ENCODE measurements at places on chromosomes 13 and 19.

GRCh38 chr13:99636306-99636705 is 135.0 kb downstream of the TM9SF2 start:
- no peak for DNase-seq

GRCh38 chr19:31938675-31939074 is 406.7 kb upstream of the ZNF507 start:
- DNase-seq, result no peak

DNA sequence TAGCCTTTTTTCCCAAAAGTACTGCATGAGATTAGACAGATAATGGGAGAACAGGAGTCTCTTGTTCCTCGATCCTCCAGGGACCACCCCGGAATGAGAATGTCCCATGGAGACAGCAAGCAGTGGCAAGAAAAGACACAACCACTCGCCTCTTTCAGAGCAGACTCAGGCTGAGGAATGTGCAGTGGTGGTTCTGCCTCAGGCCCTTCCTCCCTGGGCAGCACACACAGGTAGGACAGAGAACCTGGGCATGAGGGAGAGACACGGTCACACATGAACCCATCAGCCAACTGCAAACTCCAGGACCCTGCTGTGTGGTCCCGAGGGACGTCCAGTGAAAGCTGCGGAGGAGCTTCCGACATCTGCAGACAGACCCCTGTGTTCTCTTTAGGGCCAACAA is 31.0 kb downstream of the CRYL1 start:
- no peak for DNase-seq

GRCh38 chr13:45799451-45799850 is 52.1 kb downstream of the SIAH3 start:
- DNase-seq, result no peak

- DNase-seq, result peak; percentile 20
These were observed 192.6 kb downstream of the DLEU7 start for GRCh38 chr13:50650592-50651504.

DNA sequence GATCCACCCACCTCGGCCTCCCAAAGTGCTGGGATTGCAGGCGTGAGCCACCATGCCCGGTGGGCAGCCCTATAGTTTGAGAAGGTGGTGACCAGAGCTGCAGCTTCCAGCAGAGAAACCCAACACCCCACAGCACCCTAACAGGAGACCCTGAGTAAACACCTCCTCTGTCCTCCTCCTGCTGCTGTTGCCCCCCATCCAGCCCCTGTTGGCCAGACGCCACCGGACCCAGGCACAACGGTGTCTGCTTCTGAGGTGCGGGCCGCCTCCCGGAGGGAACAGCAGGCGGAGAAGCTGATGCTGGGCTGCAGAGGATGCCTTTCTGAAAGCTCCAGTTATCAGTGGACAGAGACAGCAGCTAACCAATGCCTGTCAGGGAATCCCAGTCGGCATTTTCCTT is 175.5 kb downstream of the COL4A1 start:
- no peak for DNase-seq

DNA sequence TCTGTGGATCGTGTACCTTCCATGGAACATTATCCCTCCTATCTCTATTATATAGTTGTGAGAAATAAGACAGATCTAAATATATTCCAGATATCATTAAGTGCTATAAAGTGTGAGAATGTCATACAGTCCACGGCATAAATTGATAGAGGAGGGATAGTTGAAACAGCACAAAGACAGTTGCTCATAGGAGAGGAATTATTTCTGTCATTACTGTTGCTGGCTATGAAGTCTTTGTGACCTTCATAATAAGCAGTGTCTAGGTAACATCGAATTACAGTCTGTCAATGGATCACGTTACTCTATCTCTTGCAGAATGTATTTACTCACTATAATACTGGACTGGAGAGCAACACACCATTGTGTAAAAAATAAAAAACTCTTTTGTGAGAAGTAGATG is 671.5 kb upstream of the PCDH20 start:
- DNase-seq, result peak; percentile 6

DNA sequence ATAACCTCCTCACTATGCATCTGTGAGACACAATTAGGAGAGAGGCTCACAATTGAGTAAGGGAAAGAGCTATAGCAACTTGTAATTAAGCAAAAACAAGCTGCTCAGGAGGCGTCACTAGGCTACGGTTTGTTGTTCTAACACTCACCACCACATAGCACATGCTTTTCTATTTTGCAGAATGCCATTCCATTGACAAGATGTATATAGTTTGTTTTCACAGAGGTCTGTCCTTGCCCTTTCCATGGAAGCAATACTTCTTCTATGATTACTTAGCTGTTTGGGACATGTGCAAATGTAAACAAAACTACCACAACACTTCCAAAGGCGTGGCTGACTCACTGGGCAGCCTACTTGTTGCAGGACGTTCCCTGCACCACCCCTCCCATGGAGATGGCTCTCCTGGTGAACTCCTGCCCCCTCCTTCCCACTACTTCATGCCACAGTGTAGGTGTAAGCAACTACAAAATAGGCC is 33.9 kb upstream of the FAM216B start:
- DNase-seq, result peak; percentile 85

- DNase-seq, result peak; percentile 51
These were observed 52.4 kb upstream of the SOX21 start for GRCh38 chr13:94764576-94765321.

DNA sequence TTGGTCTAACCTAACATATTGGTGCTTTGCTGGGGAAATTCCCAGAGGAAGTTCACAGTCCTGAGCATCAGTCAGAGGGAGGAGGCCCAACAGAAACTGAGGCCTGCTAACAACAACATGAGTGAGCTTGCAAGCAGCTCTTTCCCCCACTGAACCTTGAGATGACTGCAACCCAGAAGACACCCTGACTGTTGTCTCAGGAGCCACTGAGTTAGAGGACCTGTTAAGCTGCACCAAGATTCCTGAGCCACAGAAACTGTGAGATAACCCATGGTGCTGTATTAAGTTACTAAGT is 193.2 kb upstream of the UBL3 start:
- no peak for DNase-seq

DNA sequence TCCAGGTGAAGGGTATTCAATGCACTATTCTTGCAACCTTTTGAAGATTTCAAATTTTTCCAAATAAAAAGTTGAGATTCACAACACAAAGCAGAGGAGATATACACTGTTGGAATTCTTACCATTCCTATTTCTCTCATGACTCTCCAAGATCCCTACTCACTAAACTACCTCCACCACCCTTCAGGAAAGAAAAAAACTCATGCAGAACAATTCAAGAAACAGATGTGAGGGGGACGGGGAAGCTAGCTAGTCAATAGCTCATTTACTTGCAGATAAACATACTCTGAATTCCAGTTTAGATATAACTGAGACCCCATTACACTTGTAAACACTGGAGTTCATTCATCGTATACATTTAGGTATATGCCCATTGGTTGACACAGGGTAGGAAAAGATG is 90.0 kb upstream of the SERP2 start:
- no peak for DNase-seq

DNA sequence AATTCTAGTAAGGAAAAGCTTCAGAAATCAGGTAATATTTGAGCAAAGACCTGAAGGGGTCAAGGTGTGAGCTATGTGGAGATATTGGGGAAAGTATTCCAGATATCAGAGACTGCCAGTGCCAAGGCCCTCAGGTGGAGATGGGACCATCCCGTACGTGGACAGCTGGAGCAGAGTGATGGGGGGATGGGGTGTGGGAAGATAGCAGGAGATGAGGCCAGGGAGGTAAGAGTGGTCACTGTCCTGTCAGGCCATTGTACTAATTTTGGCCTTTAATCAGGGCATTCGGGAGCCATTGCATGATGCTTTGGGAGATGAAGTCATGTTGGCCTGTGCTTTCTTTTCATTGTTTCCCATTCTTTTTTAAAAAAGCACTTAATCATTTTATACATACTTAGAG is 13.1 kb upstream of the GPR18 start:
- DNase-seq, result no peak

All from DMS153 (cell line).